ENCODE measurements at places on chromosomes 6 and 20.

- DNase-seq, result no peak
Observed at GRCh38 chr6:114304304-114304887, 38.4 kb downstream of the HS3ST5 start.

DNA sequence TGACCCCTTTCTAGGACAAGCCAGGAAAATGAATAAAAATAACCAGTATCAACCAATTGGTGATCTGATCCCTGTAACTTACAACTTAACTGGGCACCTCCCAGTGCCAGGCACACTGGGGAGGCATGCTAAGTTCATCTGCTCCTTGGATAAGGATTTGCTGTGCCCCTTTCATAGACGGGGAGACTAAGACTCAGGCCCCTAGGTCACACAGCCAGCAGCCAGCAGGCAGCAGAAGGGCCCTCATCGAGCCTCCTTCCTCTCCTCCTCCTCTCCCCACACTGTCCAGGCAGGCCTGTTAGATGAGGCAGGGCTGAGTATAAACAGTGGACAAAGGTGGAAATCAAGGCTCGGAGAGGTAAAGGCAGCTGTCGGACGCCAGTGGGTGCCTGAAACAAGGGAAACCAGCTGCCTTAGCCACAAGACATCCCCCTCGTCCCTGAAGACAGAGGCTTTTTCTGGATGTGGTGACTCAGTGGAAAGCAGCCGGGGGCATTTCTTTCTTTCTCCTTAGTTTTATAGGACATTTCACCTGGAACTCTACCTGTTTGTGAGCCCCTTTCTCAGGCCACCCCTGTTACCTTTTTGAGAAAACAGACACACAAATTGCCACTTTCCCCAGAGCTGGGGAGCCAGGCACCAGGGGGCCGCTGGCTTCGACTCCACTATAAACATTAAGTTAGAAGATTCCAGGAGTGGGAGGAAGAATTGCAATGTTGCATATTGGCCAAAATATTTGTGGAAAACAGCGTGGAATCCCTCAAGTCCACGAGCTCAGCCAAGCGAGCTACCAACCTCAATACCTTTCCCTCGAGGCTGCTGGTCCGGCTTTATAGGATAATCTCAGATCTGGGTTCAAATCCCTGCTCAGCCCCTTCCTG is 166.0 kb downstream of the PREX1 start:
- no peak for DNase-seq

- DNase-seq, result no peak
Observed at GRCh38 chr6:106630366-106630765, 988 bp downstream of the QRSL1 start.

- no peak for DNase-seq
Observed at GRCh38 chr6:159194421-159194820, 25.2 kb downstream of the FNDC1 start.

DNA sequence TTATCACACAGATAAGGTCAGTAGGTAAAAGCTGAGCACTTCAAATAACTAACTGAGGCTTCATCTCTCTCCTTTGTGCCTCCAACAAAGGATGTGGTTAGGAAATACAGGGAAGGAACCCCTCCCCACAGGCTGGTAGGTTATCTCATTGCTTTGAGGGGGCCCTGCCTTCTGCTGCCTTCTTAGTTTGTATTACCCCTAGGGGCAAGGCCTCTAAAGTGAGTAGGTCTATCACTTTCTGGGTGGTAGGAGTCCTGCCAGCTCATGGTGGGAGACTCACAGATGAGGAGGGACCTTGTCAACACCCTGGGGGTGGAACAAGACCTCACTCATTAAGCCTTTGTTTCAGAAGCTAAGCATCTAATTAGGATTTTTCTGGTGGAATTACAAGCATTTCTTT is 34.6 kb downstream of the EDN1 start:
- DNase-seq, result no peak

- DNase-seq, result no peak
Observed at GRCh38 chr20:50052550-50053361, 60.2 kb downstream of the UBE2V1 start.

GRCh38 chr6:89439014-89439413 is 6.1 kb downstream of the ANKRD6 start:
- DNase-seq, result no peak

DNA sequence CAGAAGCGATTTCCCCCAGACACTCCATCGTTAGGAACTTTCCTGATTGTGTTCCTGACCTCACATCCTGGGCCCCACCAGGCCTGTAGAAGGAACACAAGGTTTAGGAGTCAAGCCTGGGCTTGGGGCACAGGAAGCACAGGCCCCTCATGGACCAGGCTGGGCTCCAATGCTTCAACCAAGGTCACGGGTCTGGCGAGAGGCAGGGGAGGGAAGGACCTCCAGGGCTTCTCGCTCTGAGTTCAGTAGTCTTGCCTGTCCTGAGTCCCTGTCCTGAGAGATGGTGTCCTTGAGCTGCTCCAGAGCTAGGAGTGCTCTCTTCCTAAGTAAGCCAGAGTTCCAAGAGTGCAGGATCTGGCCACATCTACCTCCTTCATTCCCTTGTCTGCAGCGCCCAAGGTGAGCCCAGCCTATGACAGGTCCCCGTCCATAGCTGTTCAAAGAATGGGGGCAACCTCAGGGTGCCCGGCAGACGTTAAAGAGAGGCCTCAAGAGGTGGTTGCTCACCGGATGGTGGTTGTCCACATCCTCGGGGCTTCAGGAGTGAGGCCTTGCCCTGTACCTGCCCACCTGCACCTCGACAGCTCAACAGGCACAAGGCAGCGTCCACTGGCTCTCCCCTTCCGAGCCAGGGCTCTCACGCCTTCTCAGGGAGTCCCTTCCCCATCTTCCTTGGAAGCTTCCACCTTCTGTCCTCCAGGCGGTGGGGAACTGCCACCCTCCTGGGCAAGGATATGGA is 1.6 kb upstream of the TUBB1 start:
- no peak for DNase-seq

GRCh38 chr6:137316626-137317025 is 97.4 kb upstream of the IFNGR1 start:
- DNase-seq, result no peak

DNA sequence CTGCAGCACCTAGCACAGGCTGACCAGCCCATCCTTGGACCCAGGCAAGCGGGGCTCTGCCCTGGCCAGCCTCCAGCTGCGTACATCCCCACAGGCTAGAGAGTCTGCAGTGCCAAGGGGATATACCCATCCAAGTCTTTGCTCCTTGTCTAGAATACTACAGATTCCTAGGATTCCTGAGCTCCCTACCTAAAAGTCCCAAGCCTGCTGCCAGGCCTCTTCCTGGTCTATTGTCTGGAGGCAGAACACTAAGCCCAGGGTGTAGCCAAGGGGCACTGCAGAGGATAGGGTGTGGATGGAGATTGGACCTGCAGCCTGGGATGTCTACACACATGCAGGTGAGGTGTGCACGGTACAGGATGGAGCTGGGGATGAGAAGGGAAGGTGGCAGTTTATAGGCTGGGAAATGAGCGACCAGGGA is 90.0 kb upstream of the SIRPA start:
- no peak for DNase-seq

GRCh38 chr6:6869094-6869493 is 238.7 kb upstream of the RREB1 start:
- DNase-seq, result no peak

DNA sequence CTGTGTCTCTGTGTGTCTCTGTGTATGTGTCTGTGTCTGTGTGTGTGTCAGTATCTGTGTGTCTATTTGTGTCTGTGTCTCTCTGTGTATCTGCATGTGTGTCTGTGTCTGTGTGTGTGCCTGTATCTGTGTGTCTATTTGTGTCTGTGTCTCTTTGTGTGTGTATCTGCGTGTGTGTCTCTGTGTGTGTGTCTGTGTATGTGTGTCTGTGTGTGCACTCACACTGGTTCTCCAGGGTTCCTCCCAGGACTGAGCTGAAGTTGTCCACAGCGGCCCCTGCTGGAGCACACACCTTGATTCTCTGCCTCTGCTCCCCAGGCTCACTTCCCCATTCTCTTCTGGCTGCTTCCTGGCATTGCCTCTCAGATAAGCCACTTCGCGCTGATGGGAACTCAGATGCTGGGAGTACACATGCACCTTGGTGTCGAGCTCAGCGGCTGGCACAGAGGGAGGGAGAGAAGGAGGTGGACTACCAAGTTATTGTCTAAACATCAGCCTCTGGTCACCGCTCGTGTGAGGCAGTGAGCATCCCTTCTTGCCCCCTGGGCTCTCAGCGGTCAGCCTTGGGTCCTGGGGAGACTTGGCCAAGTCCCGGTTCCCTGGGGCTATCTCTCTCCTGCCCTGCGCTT is 104.9 kb upstream of the NXT1 start:
- DNase-seq, result no peak

DNA sequence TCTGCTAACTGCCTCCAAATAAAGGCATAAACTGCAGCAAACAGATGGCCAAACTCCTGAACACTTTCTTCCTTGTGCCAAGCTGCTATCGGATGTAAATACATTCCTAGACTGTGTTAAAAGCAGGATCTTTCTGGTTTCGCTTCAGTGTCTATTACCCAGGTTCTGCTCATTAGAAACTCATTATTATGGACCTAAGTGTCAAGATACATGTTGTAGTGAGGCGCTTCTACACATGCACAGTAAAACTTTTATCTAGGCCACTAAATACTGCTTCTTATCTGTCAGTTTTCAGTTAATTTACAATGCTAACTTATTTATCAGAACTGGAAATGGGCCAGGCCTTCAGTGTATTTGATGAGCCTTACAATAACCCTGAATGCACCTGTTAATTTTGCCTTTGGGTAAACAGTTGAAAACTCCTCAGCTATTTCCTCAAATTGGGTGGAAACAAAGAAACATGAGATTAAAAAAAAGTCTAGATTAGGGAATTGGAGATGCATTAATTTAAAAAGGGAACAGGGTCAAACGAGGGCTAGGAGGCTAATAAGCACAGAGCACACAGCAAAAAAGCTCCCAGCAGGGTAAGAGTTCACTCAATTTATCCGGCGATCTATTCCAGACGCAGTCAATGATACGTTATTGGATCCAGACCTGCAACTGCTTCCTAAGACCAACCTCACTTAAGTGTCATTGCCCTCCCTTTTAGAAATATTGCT is 240.6 kb downstream of the FOXC1 start:
- no peak for DNase-seq

DNA sequence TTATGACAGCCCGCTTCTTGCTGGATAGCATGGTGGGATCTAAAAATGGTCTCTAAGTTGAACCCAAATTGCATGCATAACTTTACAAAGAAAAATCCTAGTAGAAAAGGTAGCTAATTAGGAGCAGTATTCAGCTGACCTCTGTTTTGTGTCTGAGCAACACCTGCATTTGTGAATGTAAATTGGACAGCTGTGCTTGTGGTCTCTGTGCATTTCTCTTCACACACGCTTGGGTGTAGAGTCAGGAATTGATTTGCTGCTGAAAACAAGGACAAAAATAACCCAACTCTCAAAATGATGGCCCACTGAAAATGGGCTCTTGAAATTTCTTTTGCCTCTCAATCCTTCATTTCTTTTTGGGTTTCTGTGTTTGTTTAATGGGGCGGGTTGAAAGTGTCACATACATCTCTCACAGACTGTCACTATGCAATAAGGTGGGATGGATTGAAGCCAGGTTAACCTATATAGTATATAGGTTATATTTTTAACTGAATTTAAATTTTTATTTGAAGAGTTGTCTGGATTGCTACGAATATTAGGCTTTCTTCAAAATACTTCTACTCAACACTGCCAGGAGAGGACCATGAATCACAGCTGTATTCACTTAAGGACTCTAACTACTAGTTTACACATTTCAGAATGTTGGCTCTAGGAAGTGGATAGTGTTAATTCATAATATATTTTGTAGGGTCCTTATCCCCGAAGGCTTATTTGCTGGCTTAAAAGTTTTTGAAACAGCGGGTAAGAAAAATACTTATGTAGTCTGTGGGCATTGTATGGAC is 46.5 kb downstream of the SOBP start:
- no peak for DNase-seq

DNA sequence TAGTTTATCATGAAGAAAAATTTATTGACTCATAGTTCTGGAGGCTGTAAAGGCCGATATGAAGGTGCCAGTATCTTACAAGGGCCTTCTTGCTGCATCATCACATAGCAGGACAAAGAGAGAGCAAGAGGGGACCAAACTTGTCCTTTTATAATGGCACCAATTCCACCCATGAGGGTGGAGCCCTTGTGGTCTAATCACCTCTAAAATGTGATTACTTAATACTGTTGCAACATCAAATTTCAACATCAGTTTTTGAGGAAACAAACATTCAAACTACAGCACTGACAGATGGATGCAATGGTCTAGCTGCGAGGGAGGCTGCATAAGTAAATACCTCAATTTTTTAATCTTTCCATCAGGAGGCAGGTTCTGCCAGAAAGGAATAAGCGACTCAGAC is 76.7 kb upstream of the LAMA2 start:
- no peak for DNase-seq

DNA sequence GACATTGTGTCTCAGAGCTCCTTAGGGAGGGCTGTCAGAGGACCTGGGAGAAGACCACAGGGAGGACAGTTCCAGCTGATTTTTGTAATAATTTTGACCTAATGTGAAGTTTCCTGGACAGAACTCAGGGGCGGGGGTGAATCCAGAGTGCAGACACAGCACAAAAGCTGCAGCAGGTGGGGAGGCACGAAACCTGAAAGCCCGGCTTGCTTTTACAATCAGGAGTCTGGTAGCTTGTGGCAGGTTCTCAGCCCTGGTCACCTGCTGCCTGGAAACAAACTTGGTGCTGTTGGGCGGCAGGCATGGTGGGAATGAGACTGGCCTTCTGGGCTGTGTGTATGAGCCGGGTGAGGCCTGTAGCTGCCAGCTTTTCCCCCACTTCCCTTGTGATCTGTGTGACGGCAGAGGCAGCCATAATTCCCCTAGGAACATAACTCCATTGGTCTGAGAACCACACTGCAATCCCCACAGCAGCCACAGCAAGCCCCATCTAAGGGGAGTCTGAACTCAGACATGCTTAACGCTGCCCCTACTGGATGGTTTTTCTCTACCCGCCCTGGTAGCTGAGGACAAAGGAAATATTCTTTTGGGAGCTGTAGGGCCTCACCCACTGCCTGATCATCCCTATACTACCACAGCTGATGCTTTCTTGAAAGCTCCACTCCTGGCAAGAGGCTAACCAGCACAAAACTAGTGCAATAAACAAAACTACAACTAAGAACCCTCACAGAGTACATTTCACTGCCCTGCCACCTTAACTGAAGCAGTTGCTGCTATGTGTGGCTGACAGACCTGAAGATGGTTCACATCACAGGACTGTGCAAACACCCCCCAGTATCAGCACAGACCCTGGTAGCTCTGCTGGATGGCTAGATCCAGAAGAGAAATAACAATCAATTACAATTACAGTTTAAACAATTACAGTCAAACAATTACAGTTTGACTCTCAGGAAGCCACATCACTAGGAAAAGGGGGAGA is 1055.1 kb upstream of the GJE1 start:
- no peak for DNase-seq

- DNase-seq, result no peak
Observed at GRCh38 chr6:133584823-133585222, 304.1 kb upstream of the TCF21 start.

DNA sequence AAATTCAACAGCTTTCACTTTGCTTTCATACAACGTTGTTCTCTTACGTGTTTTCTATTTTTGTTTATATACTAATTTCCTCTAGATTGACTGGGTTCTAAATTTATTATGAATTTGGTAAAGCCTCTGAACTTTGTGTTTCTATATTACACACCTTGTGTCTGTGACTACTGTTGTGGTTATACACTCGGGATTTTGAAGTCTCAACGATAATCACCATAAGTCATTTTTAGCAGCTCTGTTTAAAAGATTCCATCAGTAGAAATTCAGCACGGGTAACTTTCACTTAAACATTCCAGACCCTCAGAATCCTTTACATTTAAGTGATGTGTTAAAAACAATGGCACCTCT is 31.8 kb upstream of the HBS1L start:
- DNase-seq, result no peak

- no peak for DNase-seq
Observed at GRCh38 chr20:46721476-46721875, 12.0 kb downstream of the SLC2A10 start.

All from activated CD8-positive, alpha-beta memory T cell treated with anti-CD3 and anti-CD28 coated beads, Interleukin-2, amount 50 U/mL, for 4 hours (primary cell).